DMS 273 treated with DMSO at 0.1 percent for 48 hours (cell line): ENCODE measurements at places on chromosomes 3 and 15.

DNA sequence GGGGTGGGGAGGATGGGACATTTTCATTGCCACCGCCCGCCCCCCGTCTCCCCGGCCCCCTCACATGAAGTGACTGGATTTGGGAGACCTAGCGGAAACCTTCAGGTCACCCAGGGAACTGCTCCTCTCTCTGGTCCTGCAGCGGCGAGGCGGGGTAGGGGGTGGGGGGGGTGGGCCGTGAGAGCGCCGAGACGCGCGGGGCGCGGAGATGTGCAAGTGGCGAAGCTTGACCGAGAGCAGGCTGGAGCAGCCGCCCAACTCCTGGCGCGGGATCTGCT lies 712 bp upstream of the MME start:
- DNase-seq = no peak

- no peak for DNase-seq
These were observed 86.3 kb downstream of the CNTN6 start for GRCh38 chr3:1179146-1179545.

- DNase-seq = no peak
These were observed 24.8 kb upstream of the MBNL1 start for GRCh38 chr3:152243721-152244516.

DNA sequence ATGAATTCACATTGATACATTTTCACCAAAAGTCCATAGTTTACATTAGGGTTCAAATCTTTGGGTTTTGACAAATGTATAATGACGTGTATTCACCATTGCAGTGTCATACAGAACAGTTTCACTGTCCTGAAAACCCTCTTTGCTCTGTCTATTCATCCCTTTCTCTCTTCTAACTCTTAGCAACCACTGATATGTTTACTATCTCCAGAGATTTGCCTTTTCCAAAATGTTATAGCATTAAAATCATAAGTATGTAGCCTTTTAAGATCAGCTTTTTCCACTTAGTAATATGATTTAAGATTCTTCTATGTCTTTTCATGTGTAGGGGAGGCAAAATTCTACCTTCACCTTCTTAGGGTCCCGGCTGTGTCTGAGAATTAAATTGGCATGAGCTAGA lies 203.8 kb downstream of the TPRG1 start:
- DNase-seq = no peak

DNA sequence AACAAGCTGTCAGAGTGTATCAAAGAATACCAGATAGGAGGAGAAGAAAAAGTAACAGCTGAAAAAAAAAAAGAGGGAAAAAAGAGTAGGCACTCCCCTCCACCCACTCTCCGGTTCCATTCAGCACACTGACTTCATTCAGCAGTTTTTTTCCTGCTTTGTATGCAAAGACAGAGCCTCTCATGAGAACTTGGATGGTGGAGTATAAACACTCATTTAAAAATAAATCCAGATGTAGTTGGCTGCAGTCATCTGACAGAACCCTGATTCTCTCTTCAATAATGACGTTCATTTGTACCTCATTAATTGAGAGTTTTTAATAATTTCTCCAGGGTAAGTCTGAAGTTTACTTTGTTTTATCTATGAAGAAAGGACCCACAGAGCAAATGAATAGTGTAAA lies 81.0 kb downstream of the TMEM108 start:
- DNase-seq = no peak
